Left kidney (tissue), 8 donors: ENCODE measurements at places on chromosomes 13 and 19. TPM values are rescaled to one million over a fixed set of nuclear protein-coding genes. Genes with fewer than 3 reads are reported as not detected.

Gene COMP
- polyA plus RNA-seq: 0.55 TPM

Gene CABP5
- polyA plus RNA-seq: not detected

- DNase-seq: no peak
These were observed 325.0 kb downstream of the DNAJC15 start for GRCh38 chr13:43348397-43348796.

Gene ATCAY
- 0.18 TPM for polyA plus RNA-seq

Gene RUBCNL
- polyA plus RNA-seq: 3.0 TPM

Gene IFI30
- polyA plus RNA-seq: 11.3 TPM

DNA sequence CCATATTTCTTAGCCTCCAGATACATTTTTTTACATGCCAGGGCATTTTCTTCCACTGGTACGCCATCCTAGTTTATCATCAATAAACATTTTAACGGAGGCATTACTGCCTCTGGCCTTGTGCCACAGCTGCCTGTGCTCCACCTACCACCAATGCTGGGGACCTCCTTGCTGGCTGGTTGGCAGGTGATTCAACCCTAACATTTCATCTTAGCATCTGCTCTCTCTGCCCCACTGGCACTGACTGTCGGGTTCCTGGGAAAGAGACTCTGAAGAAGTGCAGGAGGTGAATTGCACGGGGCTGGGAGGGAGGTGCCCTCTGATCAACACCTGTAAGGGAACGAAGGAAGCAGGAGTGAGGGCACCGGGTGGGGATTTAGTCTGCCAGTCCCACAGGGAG is 51.4 kb upstream of the KCTD15 start:
- DNase-seq: no peak

Gene IPO5
- 211 TPM for polyA plus RNA-seq

GRCh38 chr19:55373306-55373992 is 3.2 kb upstream of the TMEM190 start:
- no peak for DNase-seq

Gene COL5A3
- polyA plus RNA-seq: 0.71 TPM

GRCh38 chr19:55913643-55914268 is 18.4 kb downstream of the NLRP13 start:
- DNase-seq: no peak

DNA sequence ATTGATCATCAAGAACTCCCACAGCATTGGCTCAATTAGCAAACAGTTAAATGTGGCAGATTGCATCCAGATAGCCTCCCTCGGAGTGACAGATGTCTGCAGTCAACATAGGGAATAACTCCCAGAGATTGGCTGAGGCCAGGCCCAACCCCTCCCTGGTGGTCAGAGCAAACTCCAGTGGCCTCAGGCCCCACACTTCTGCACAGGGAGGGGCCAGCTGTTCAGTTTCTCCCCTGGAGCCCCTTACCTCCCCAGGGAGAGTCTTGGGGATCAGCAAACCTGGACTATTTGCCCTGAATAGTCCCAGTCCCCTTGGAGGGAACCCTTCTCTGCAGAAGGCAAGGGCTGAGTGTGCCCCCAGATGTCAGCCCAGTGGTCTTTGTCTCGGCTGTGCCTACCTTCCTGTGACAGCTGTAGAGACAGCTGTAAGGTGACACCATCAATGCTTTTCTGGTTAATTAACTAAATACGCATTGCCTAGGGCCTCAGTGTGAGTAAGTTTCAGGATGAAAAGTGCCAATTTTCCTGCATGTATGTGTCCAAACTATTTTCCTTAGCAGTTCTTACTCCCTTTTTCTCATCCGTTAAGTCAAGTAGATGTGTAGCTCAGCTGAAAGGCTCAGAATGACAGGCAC is 102.7 kb upstream of the UQCRFS1 start:
- DNase-seq: no peak

Gene ZNF285
- 12.7 TPM for polyA plus RNA-seq

- DNase-seq: peak; percentile 87
These were observed 16.1 kb upstream of the USP29 start for GRCh38 chr19:57103573-57104277.

Gene STK11
- polyA plus RNA-seq: 56.2 TPM

GRCh38 chr19:47881757-47882156 is 4.4 kb downstream of the SULT2A1 start:
- no peak for DNase-seq

DNA sequence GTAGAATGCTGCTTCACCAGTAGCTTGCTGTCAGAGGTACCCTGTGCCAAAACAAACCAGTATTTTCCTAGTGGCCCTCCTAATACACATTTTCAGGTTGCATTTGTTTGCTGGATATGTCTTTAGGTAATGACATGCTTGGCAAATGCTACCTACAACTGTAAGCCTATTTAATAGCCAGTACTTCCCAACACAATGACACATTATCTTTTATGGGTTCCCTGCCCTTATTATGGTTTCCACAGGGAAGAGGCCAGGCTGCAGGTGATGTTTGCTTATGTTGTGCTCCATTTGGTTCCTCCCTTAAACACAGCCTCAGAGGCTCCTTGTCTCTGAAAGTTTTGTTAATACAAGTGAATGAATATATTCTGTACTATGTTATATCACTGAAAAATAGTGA is 24.7 kb downstream of the FRY start:
- no peak for DNase-seq

DNA sequence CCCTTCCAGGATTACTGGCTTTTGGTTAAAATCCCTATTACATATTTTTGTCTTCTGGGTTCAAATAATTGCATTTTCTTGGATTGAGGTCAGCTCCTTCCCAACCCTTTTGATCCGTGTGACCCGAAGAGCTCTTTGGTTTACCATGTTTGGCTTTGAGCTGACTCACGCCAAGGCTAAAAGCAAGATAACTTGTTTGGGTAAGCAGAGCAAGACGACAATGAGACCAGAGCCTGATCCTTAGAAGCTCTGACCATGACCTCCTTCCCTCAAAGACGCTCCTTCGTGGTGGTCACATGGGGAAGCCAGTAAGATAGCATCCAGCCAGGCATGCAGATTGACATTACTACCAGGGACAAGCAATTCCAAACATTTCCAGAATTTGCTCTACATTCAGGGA is 153.8 kb downstream of the DCT start:
- DNase-seq: no peak

- DNase-seq: no peak
These were observed 6.7 kb downstream of the REEP6 start for GRCh38 chr19:1497578-1498235.

GRCh38 chr13:100721885-100722512 is 47.4 kb upstream of the TMTC4 start:
- peak; percentile 25 for DNase-seq

GRCh38 chr13:38210928-38211596 is 138.6 kb upstream of the UFM1 start:
- no peak for DNase-seq

DNA sequence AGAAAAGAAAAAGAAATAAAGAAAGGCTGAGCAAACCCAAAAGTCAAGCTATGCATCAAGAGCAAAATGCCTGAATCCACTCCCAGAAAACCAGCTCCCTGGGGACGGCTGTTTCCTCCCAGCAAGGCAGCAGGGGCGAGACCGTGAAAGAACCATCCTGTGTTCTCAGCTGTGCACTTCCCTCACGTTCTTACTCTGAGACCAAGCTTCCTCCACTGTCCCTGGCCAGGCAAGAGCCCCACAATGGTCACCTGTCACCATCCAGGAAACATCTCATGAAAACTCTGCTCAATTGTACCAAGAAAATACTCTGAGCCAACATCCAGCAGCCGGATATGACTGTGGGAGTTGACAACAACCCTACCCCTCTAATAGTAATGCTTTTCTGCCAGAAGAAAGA is 22.9 kb downstream of the RAB20 start:
- DNase-seq: no peak

DNA sequence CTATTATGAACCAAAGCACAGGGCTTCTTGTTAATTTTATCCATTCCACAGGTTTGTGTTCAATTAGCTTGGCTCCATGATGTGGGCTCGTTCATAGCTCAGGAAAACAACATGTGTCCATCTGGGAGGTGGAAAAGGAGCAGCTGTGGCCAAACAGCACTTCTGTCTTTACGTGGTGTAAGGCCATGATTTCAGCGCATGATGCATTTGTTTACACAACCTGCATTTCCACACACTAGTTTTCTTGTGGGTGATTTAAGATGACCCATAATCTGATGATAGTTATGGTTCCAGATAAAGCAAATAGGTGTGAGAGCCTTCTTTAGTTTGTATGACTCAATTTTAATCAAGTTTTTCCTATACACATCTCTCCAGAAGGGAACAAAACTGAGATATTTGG is 101.7 kb downstream of the TNFRSF19 start:
- DNase-seq: no peak

DNA sequence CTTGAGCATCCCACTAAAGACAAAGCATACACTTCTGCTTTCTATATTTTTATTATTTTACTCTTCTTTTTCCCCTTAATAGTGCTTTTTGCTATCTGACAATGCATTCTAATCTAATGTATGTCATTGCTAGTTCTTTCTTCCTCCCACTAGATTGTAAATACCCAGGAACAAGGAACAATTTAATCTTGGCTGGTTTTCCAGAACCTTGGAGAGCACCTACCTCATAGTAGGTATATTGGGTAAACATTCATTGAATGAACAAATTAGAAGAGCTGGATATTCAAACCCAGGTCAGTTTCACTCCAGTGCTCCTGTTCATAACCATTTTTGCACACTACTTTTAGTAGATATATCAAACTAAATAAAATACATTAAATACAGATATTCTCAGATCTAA is 1617.6 kb upstream of the SLC10A2 start:
- DNase-seq: peak; percentile 18

DNA sequence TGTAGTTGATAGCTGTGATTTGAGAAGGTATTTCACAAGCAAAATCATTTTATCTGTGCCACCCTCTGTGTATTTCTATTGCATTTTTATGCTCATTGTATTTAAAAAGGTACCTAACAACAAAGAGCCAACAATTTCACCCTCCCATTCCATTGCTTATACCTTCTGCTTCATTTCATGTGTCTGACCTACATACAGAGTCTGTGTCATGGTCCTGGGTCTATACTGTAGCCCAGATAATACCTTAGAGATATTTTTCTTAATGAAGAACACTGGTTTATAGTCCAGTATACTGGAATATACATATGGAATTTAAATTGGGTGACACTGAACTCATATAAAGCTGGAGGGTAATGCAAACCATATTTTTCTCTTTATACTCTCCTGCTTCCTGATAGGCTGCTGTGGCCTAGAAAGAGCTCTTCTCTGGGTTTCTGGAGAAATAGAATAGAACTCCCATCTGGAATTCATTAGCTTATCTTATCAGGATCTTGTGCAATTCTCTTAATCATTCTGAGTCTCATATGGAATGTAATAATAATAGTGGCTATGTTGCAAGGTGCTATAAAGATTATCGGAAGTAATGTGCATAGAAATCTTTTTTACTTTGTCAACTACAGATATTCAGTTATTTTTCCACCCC is 31.8 kb upstream of the SPART start:
- no peak for DNase-seq

GRCh38 chr19:42175952-42176648 is 41.4 kb downstream of the DEDD2 start:
- no peak for DNase-seq

GRCh38 chr13:33610438-33611120 is 207.4 kb upstream of the RFC3 start:
- DNase-seq: peak; percentile 18

DNA sequence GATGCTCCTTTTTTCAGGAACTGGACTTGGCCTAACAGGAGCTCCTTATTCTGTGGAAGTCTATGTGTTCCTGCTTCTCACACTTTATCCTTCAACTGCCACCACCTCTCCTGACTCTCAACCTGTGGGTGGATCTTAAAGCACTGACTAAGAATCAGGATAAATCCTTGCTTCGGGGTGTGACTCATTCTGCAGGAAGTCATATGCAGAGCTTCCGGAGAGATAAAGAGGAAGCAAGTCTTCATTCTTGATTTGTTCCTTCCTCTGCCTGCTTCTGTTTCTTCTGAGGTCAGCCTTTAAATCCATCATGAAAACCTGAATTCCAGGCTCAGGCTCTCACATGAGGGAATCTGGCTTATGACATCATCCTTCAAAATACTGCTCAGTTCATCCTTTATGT is 137.1 kb upstream of the ATXN8OS start:
- no peak for DNase-seq

DNA sequence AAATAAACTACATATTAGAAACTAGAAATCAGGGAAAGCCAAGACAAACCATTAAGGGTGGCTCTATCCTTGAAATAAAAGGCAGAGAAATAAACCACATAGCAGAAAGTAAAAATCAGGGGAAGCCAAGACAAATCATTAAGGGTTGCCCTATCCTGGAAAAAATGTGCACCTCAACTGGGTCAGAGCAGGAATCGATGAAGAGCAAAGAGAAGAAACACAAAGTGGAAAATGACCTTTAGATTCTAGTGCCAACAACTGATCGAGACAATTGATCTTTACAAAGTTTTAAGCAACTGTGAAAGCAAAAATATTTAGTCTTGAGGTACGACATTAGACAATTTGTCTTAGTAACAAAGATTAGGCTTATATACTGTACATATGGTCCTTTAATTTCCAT is 26.6 kb downstream of the KLF12 start:
- DNase-seq: no peak

Gene PRSS57
- polyA plus RNA-seq: 0.18 TPM
